ENCODE measurements at places on chromosomes 5 and 9.

- DNase-seq: no peak
These were observed 31.4 kb upstream of the SPATA31C2 start for GRCh38 chr9:88169700-88170099.

GRCh38 chr9:86685556-86685955 is 261.8 kb downstream of the GAS1 start:
- no peak for DNase-seq

GRCh38 chr5:169827769-169828168 is 152.5 kb downstream of the INSYN2B start:
- no peak for DNase-seq

DNA sequence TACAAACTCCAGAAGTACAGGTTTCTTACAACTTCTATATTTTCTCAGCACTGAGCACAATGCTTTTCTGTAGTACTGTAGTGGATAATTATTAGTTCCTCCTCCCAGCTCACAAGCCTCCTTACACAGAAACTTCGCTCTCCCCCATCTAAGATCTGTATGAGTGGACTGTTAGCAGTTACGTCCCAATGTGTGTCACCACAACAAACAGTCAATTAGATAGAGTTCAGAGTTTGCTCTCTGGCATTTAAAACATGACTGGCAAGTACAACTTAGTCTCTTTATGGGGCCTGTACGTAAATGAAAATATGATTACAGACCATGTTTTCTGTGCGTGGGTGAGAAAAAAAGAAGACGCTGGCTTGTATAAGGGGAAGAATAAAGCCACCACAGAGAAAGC is 631.4 kb upstream of the DMAC1 start:
- no peak for DNase-seq

GRCh38 chr5:84274585-84275468 is 109.9 kb downstream of the EDIL3 start:
- DNase-seq: no peak

- DNase-seq: no peak
These were observed 95.4 kb upstream of the LIFR start for GRCh38 chr5:38651806-38652205.

GRCh38 chr9:134406366-134407120 is 80.3 kb downstream of the RXRA start:
- DNase-seq: no peak

- DNase-seq: no peak
These were observed 218.2 kb upstream of the ADAMTS16 start for GRCh38 chr5:4921929-4922328.

GRCh38 chr5:172870291-172870714 is 36.3 kb downstream of the ERGIC1 start:
- no peak for DNase-seq

DNA sequence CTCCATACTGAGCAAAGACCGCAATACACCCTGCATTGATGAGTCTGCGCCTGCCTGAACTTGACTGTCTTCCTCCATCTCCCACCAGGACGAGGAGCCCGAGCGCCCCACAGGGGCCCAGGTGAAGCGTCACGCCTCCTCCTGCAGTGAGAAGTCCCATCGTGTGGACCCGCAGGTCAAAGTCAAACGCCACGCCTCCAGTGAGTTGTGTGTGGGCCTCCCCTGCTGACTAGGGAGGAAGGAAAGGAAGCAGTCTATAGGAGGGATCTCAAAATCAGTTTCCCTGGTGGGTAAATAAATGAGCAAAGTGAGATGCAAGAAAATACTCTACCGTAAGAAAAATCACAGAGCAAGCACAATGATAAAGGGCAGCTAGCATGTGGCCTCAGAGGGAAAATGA is 22.8 kb upstream of the GRPEL2 start:
- DNase-seq: no peak

GRCh38 chr5:40240111-40240510 is 439.6 kb upstream of the PTGER4 start:
- DNase-seq: no peak

DNA sequence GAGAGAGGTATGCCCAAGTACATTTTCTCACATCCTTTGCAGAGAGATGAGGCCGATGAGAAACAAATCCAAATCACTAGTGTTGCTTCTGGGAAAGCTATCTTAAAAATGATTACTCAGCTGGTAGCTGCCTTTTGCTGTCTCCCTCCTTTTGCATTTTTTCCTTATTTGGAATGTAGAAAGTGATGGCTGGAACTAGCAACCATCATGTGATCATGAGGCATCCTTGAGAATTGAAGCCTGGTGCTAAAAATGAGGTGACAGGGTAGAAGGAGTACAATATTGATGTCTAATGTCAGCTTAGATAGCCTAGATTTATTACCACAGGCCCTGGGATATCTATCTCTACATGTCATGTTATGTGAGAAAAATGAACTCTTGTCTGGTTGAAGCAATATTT is 109.3 kb upstream of the TAF11L2 start:
- no peak for DNase-seq

- DNase-seq: no peak
These were observed 27.6 kb downstream of the TPPP start for GRCh38 chr5:665541-665955.

GRCh38 chr5:55773057-55773456 is 35.2 kb downstream of the DDX4 start:
- no peak for DNase-seq

DNA sequence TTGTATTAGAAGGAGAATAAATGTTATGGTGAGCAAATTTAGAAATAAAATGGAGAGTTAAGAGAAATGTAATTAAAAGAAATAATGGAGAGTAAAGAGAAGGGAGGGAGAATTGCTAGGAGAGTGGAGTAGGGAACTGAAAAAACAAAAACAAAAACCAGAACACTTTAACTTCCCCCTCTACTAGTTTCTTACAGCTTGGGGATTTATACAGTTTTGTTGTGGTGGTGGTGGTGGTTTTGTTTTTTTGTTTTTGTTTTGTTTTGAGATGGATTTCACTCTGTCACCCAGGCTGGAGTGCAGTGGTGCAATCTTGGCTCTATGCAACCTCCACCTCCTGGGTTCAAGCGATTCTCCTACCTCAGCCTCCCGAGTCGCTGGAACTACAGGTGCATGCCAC is 322.4 kb downstream of the TMEM167A start:
- no peak for DNase-seq

DNA sequence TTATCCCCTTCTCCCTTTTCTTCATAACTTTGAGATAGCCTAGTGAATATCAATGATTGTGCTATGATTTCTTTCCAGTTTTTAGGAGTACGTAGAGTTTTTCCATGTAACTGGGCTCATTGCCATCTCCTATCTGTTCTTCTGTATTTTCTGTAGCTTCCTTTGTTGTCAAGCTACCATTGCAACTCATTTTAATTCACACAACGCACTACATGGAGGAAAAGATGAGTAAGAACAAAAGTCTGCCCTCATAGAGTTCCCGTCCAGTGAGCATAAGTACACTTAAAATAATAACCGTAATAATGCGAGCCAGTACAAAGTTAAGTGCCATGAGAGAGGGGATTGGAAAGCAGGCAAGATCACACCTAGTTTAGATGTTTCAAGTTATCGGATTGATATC is 177.7 kb downstream of the PAM start:
- no peak for DNase-seq

DNA sequence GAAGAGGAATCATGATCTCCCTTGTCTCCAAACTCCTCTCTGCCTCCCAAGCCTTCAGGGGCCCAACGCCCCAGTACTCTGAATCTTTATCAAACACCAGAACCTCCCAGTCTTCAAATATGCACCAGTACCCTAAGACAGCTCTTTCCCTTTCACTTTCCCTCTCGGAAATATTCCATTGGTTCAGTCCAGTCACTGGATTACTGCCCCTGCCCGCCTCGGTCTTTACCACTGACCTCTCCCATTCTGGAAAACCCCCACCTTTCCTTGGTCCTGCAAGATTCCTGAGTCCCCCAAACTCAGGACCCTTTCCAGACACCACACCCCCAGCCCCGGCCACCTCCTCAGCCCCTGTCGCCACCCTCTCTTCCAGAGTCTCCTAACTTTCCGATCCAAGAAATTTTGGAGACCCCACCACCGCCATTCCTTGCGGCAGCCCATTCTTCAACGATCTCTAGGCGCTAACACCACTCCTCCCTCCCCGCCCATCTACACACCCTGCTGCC is 674 bp downstream of the C5orf15 start:
- DNase-seq: no peak

GRCh38 chr9:34114436-34114835 is 12.1 kb downstream of the DCAF12 start:
- no peak for DNase-seq

GRCh38 chr5:66255714-66256113 is 111.6 kb downstream of the SREK1 start:
- DNase-seq: no peak

- DNase-seq: no peak
These were observed 227.1 kb downstream of the ZSWIM6 start for GRCh38 chr5:61559146-61559545.

DNA sequence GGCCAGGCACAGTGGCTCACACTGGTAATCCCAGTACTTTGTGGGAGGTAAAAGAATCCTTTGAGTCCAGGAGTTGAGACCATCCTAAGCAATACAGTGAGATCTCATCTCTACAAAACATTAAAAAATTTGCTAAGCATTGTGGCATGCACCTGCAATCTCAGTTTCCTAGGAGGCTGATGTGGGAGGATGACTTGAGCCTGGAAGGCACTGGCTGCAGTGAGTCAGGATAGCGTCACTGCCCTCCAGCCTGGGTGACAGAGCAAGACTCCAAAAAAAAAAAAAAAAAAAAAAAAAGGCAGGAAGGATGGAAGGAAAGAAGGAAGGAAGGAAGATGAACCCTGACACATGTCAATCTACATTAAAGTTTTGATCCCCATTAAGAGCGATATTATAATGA is 1452.2 kb upstream of the ACO1 start:
- no peak for DNase-seq

- DNase-seq: no peak
These were observed 53.2 kb upstream of the HMHB1 start for GRCh38 chr5:143758750-143759149.

GRCh38 chr9:128528445-128529160 is 23.8 kb upstream of the SPTAN1 start:
- no peak for DNase-seq

DNA sequence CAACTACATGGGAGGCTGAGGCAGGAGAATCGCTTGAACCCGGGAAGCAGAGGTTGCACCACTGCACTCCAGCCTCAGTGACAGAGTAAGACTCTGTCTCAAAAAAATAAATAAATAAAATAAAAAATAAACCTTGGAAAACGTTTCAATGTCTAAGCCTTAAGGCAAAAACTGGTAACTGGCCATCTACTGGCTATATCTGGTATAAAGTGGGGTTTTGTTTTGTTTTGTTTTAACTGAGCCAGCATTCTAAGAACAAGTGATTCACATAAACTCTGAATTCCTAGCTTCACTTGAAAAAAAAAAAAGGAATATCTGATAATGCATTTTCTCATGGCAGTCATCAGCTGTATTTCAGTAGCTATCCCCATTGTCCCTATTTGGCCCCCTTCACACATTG is 126.1 kb upstream of the EFNA5 start:
- no peak for DNase-seq

DNA sequence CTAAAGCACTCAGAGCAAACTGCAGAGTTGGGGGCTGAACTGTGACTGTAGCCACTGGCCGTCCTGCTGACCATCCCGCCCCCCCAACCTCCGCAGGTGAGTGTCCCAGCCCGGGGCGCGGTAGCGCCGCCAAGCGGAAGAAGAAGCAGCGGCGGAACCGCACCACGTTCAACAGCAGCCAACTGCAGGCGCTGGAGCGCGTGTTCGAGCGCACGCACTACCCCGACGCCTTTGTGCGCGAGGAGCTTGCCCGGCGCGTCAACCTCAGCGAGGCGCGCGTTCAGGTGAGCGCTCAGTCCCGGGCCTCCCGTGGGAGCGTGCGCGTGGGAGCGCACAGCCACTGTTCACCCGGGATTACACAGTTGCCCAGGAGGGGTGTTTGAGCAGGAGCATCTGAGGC is 33.7 kb downstream of the PTGES start:
- DNase-seq: no peak

DNA sequence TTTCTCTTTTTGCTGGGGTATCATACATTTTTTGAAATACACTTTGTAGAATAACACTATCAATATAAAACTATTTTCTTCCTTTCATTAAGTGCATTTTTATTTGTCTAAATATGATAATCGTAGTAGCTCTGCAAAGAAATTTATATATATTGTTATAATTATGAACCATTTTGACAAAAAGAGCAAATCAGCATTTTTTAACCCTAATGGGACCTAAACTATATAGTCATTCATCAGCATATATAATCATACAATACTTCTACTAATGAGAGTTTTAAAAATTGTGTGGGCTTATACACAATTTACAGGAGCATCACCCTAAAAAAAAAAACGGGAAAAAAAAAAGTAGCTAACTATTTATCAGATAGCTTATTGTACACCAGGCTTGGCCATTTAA is 329.7 kb upstream of the TYRP1 start:
- no peak for DNase-seq

GRCh38 chr5:37888476-37888875 is 48.6 kb upstream of the GDNF start:
- DNase-seq: no peak

DNA sequence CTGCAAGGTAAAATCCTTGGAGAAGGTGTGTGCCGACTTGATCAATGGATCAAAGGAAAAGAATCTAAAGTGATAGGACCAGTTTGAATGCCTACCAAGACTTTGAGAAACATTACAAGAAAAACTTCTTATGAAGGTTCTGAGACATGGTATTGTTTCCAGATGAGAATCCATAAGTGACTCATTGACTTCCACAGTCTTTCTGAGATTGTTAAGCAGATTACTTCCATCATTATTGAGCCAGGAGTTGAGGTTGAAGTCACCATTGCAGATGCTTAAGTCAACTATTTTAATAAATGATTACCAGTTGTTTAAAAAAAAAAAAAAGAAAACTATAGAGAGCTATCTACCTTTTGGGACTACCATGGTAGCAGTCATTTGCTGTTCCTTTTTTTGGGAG is 7.0 kb downstream of the LNPEP start:
- DNase-seq: no peak

GRCh38 chr9:127166651-127167524 is 44.5 kb upstream of the ANGPTL2 start:
- DNase-seq: no peak

- no peak for DNase-seq
These were observed 83.5 kb downstream of the TLR4 start for GRCh38 chr9:117787746-117788145.

DNA sequence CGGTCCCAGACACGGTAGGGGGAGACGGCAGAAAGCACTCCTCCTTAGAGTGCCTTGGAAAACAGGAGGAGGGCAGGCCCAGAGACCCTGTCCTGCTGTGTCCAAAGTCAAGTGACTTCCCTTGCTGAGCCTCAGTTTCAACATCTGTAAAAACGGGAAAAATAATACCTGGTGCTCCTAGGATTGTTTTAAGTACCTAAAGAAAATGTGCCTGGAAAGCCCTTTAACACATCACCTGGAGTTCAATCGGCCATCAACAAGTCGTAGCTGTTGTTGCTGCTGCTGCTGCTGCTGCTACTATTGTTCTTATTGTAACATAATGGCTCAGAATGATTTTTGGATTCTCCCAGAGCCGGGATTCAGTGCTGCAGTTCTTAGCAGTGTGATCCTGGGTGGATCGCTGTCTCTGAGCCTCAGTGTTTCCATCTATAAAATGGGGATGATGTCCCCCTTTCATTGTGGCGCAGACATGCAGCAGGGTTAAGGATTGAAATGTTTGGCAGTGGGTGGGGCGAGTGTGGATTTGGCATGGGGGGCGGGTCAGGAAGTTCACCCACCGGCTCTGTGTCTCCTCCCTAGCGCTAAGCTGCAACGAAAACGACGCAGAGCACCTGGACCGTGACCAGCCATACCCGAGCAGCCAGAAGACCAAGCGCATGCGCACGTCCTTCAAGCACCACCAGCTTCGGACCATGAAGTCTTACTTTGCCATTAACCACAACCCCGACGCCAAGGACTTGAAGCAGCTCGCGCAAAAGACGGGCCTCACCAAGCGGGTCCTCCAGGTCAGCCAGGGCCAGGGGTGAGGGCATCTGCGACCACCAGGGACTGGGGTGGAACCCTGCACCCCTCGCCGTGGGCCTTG is 9.2 kb downstream of the LHX2 start:
- no peak for DNase-seq

Measured in NCI-H1417 treated with DMSO at 0.1 percent for 48 hours (cell line).